MCF 10A (cell line): ENCODE measurements at places on chromosomes 12 and 14. TPM values are rescaled to one million over a fixed set of nuclear protein-coding genes. Genes with fewer than 3 reads are reported as not detected.

Gene DNAH10
- total RNA-seq, result 0.21 and 0.22 TPM in 2 replicates

Gene KRT76
- total RNA-seq, result not detected in 2 replicates

Gene PRH2
- not detected in 2 replicates for total RNA-seq

Gene PRR4
- 4.6 and 7.7 TPM in 2 replicates for total RNA-seq

Gene AKAP6
- total RNA-seq, result 2.3 and 3.6 TPM in 2 replicates

Gene C3AR1
- total RNA-seq, result not detected in 2 replicates

- no peaks in the 10 kb centered on the region for H3K27me3 ChIP-seq
- H3K4me3 ChIP-seq, result no peak overlapping the region
- peaks cover 87% of the 10 kb centered on the region for H3K36me3 ChIP-seq
- no peaks in the 10 kb centered on the region for H3K4me1 ChIP-seq
- DNase-seq, result no peak
Measured at GRCh38 chr14:34449819-34450541, 12.1 kb downstream of the SPTSSA start.

DNA sequence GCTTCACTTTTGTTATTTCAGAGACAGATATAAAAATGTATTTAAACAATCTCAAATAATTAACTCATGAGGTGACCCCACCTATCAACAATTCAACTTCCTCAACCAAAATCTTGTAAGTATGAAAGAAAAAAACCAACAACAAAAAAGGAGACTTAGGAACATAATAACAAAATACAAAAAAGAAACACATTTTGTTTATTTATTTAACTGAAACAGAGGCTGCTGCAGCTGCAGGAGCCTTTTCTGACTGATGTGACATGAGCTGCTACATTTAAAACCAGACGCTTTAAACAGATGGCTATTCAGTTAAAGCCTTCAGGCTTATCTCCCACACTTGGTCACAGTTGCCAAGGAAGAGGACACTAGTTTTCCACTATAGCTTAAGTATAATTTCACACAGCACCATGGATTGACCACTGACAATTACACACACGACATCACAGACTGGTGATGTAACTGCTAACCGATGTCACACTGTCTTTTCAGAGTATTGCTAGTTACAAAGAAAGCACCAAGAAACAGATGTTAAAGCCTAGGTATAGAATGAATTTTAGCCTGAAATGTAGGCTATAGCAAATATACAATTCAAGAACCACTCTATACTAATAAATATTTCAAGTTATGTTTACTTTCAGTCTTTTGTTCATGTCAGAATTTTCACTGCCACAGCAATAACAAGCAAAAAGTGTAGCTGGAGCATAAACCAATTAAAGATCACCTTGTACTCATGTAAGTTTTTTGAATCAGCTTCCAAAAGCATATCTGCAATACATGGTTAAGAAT, 113.0 kb downstream of the MED13L start:
- H3K4me1 ChIP-seq, result peaks cover 36% of the 10 kb centered on the region
- H3K27me3 ChIP-seq, result no peaks in the 10 kb centered on the region
- peak overlapping the region; percentile 71 for H3K27ac ChIP-seq
- H3K36me3 ChIP-seq, result peaks cover 5% of the 10 kb centered on the region
- peak overlapping the region; percentile 66 for H3K4me3 ChIP-seq

DNA sequence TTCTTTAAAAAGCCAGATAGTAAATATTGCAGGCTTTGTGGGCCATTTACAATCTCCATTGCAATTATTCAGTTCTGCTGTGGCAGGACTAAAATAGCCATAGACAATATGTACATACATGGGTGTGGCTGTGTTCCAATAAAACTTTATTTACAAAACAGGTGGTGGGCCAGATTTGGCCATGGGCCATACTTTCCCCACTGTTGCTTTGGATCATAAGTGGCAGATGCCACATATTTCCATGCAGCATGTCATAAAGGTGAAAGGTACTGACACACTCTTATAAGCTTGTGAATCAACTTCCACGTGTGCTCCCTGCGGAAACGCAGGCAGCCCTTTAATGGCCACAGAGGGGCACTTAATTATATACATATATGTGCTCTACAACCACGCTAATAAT, 244.4 kb upstream of the FOXN3 start:
- no peak overlapping the region for H3K27ac ChIP-seq
- no peaks in the 10 kb centered on the region for H3K36me3 ChIP-seq
- no peaks in the 10 kb centered on the region for H3K27me3 ChIP-seq
- no peak for DNase-seq
- H3K4me3 ChIP-seq, result no peak overlapping the region

DNA sequence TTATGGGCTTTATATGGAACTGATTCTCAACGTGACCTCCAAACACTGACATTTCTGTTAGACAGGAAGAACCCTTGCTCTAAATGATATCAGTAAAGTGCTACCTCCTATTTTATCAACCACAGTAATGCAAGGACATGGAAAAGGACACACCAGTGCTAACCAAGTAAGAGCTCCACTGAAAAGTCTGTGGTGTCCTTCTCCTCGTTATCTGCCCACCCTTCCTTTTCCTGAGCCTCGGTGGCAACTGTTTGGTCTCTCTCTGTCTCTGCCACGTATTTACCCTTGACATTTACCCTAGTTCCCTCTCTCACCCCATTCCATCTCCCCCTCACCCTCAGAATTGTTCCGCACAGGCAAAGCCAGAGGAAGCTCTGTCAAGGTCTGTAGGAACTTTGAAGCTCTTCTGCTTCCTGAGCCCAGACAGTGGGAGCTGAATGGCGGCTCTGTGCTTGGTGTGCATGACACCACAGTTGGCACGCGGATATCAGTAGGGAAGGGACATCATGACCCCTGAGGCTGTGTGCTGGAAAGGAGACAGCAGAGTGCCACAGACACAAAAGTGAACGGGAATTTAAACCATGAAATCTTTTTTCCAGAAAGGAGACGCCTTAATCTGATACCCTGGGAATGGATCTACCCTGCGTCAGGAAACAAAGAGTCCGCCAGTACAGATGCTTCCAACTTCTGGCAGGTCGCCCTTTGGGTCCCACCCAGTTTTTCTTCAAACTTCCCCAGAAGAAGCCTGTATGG, 50.8 kb downstream of the NTN4 start:
- no peaks in the 10 kb centered on the region for H3K4me1 ChIP-seq
- H3K27ac ChIP-seq, result no peak overlapping the region
- H3K36me3 ChIP-seq, result peaks cover 10% of the 10 kb centered on the region
- no peaks in the 10 kb centered on the region for H3K27me3 ChIP-seq
- no peak overlapping the region for H3K4me3 ChIP-seq
- DNase-seq, result no peak

- no peaks in the 10 kb centered on the region for H3K27me3 ChIP-seq
- H3K27ac ChIP-seq, result no peak overlapping the region
- no peaks in the 10 kb centered on the region for H3K36me3 ChIP-seq
- DNase-seq, result peak; percentile 52
- no peaks in the 10 kb centered on the region for H3K4me1 ChIP-seq
- H3K4me3 ChIP-seq, result no peak overlapping the region
Measured at GRCh38 chr14:83300476-83301064, 1766.9 kb upstream of the SEL1L start.

DNA sequence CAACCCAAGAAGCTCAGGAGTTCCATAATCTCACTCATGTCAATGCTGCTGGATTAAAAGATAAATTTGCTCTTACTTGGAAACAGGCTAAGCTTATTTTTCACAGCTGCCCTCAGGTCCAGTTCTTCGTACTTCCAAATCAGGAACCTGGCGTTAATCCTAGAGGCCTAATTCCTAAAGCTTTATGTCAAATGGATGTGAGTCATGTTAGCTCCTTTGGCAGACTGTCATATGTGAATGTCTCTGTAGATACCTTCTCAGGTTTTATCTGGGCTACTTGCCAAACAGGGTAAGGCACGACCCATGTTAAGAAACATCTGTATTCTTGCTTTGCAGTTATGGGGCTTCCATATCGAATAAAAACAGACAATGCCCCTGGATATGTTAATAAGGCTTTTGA, 504.6 kb downstream of the ALG10 start:
- DNase-seq, result peak; percentile 75
- no peak overlapping the region for H3K27ac ChIP-seq
- peaks cover 7% of the 10 kb centered on the region for H3K36me3 ChIP-seq
- no peaks in the 10 kb centered on the region for H3K4me1 ChIP-seq

DNA sequence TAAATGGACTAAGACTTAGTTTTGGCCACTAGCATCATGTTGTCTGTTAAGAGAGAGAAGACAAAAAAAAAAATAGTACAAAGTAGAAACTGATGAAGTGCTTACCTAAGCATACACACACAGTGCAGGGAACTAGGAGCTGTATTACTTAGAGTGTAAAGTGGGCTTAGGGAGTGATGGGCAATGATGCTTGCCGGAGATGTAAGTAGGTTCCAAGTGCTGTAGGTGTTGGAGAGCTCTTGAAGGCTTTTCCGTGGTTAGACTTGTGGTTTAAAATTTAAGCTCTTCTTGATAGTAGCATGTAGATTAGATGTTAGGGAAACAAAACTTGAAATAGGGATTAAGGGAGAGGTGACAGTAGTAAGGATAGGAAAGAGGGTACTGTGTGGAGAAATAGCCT, 34.7 kb downstream of the MIA2 start:
- DNase-seq, result peak; percentile 35
- no peaks in the 10 kb centered on the region for H3K27me3 ChIP-seq
- peaks cover 29% of the 10 kb centered on the region for H3K4me1 ChIP-seq

DNA sequence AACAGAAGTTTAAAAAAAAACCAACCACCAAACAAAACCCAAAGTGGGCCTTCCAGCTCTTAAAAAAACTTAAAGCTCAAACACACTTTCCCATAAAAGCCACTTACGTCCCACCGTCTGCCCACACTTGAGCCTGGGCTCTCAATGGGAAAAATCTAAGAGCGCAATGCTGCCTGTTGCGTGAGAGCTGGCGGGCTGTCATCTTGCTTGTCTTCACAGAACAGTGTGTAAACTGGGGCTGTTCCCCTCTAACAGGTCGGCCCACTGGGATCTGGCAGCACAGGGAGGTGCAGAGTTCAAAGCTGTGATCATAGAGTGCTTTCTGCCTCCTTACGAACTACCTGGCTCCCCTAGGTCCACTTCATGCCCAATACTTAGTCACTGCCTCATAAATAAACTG, 80.0 kb downstream of the DICER1 start:
- no peaks in the 10 kb centered on the region for H3K4me1 ChIP-seq
- no peaks in the 10 kb centered on the region for H3K36me3 ChIP-seq
- DNase-seq, result no peak

- H3K27me3 ChIP-seq, result no peaks in the 10 kb centered on the region
- H3K4me3 ChIP-seq, result no peak overlapping the region
- peaks cover 7% of the 10 kb centered on the region for H3K36me3 ChIP-seq
- H3K27ac ChIP-seq, result no peak overlapping the region
- no peaks in the 10 kb centered on the region for H3K4me1 ChIP-seq
Measured at GRCh38 chr12:65748332-65748731, 76.0 kb upstream of the HMGA2 start.

DNA sequence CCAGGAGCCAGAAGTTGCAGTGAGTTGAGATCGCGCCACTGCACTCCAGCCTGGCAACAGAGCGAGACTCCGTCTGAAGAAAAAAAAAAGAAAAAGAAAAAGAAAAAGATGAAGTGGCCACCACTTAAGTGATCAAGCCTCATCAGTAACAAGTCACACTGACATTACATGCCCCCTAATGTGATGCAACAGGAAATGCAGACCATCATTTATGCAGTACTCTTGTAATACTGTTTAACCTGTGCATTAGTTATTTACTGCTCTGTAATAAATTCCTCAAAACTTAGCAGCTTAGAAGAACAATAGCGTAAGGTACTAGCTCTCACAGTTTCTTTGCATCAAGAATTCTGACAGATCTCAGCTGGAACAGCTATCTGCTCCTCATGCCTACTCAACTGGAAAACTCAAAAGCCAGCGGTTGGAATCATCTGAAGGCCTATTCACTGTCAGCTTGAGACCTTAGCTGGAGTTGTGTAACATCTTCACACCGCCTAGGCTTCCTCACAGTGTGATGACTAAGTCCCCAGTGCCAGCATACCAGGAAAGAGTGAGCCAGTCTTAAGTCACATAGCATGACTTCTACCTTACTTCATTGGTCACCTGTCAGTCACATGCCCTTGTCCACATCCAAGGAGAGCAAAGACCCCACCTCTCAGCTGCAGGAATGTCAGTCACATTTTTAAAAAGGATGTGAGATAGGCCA, 31.5 kb downstream of the EPS8 start:
- no peaks in the 10 kb centered on the region for H3K36me3 ChIP-seq
- no peaks in the 10 kb centered on the region for H3K27me3 ChIP-seq
- H3K4me3 ChIP-seq, result no peak overlapping the region
- H3K4me1 ChIP-seq, result peaks cover 49% of the 10 kb centered on the region

- H3K27me3 ChIP-seq, result peaks cover under 1% of the 10 kb centered on the region
- no peaks in the 10 kb centered on the region for H3K36me3 ChIP-seq
- H3K4me3 ChIP-seq, result no peak overlapping the region
- no peak for DNase-seq
- no peak overlapping the region for H3K27ac ChIP-seq
Measured at GRCh38 chr12:70400124-70400523, 34.0 kb downstream of the KCNMB4 start.

DNA sequence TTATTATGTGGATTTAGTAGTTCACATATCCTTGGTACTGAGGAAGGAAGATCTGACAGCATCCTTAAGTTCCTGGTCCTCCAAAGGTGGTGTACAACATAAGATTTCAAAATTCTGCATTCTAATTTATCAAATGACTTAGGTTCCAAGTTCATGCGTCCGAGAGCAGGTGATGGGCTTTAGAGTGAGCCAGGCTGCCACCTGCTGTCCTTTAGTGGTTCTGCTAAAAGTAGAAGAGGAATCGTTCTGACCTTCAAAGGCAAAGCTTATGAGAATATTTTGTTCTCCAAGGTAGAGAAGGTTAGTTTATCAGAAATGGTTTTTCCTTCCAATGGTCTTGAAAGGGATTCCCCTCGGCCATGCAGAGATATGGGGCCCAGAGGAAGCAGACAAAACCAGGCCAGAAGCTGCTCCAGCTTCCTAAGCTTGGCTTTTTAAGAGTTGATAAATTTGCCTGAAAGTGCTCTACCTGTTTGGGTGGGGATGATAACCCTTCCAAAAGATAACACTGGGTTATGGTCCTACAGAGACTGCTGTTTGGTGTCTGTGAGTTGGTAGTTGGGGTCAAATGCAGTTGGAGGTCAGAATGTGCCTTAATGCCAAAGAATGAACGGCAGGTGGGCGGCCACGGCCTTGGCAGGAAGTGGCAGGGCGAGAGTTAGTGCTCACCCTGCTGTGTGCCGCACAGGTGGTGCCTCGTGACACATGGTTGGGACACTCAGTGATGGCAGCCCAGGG, 29.1 kb upstream of the LRTM2 start:
- peaks cover 36% of the 10 kb centered on the region for H3K36me3 ChIP-seq
- no peaks in the 10 kb centered on the region for H3K27me3 ChIP-seq
- no peak overlapping the region for H3K4me3 ChIP-seq
- DNase-seq, result peak; percentile 74

GRCh38 chr12:81585787-81586186, 173.4 kb downstream of the PPFIA2 start:
- H3K27me3 ChIP-seq, result no peaks in the 10 kb centered on the region
- no peaks in the 10 kb centered on the region for H3K4me1 ChIP-seq
- H3K27ac ChIP-seq, result no peak overlapping the region
- no peak overlapping the region for H3K4me3 ChIP-seq
